ENCODE measurements at places on chromosomes 13 and 19. TPM values are rescaled to one million over a fixed set of nuclear protein-coding genes. Genes with fewer than 3 reads are reported as not detected.

Gene ZNF829
- polyA plus RNA-seq, result 2.0 TPM

Gene F2RL3
- 1.4 TPM for polyA plus RNA-seq

Gene MIR17HG
- polyA plus RNA-seq, result 3.1 TPM

Gene TSKS
- not detected for polyA plus RNA-seq

Gene ZNF226
- 56.8 TPM for polyA plus RNA-seq

Gene CD209
- polyA plus RNA-seq, result not detected

All from cardiac muscle cell (in vitro differentiated cells and primary cell).